Left renal cortex interstitium (tissue), 4 donors: ENCODE measurements at places on chromosomes 16 and 17. TPM values are rescaled to one million over a fixed set of nuclear protein-coding genes. Genes with fewer than 3 reads are reported as not detected.

Gene TMEM220
- 8.8 TPM for polyA plus RNA-seq

Gene PYDC1
- not detected for polyA plus RNA-seq

Gene CAPN15
- polyA plus RNA-seq, result 40.2 TPM

Gene SGCA
- polyA plus RNA-seq, result 0.82 TPM

Gene TNFSF12
- polyA plus RNA-seq, result 32.2 TPM

Gene HCRT
- not detected for polyA plus RNA-seq

Gene CDR2L
- 12.0 TPM for polyA plus RNA-seq

Gene TP53TG3F
- 0.16 TPM for polyA plus RNA-seq

Gene PRAC1
- not detected for polyA plus RNA-seq

Gene KDM6B
- polyA plus RNA-seq, result 24.8 TPM

Gene KRT15
- polyA plus RNA-seq, result 1.7 TPM

Gene ABCA3
- 6.6 TPM for polyA plus RNA-seq

Gene CDT1
- polyA plus RNA-seq, result 21.5 TPM

Gene PSMD3
- polyA plus RNA-seq, result 111 TPM

Gene SLC39A11
- 26.8 TPM for polyA plus RNA-seq

Gene EFNB3
- polyA plus RNA-seq, result 22.3 TPM

Gene CASKIN2
- polyA plus RNA-seq, result 28.5 TPM

Gene EVPL
- 15.1 TPM for polyA plus RNA-seq

Gene VASN
- 33.7 TPM for polyA plus RNA-seq

Gene LAT
- 4.1 TPM for polyA plus RNA-seq

Gene SYCE1L
- 10.5 TPM for polyA plus RNA-seq

Gene RTN4RL1
- 2.2 TPM for polyA plus RNA-seq

Gene PRKCB
- 3.8 TPM for polyA plus RNA-seq

Gene SLC6A2
- polyA plus RNA-seq, result 0.16 TPM

Gene RBFOX1
- polyA plus RNA-seq, result 4.6 TPM

Gene MYOCD
- 6.3 TPM for polyA plus RNA-seq

Gene COL1A1
- 447 TPM for polyA plus RNA-seq

Gene NEUROD2
- polyA plus RNA-seq, result 0.03 TPM

Gene RPS6KB1
- polyA plus RNA-seq, result 40.7 TPM

Gene NHLRC4
- 7.3 TPM for polyA plus RNA-seq

Gene CCL2
- 14.8 TPM for polyA plus RNA-seq

Gene KRT12
- polyA plus RNA-seq, result not detected

Gene OTOA
- 0.16 TPM for polyA plus RNA-seq

Gene LRRC3C
- not detected for polyA plus RNA-seq

Gene CRYBA1
- polyA plus RNA-seq, result not detected
